ENCODE measurements at places on chromosomes 7 and 10. TPM values are rescaled to one million over a fixed set of nuclear protein-coding genes. Genes with fewer than 3 reads are reported as not detected.

ADCY1 gene
- total RNA-seq: 0.44 TPM

CDC14C gene
- total RNA-seq: not detected

PDZD7 gene
- total RNA-seq: 0.44 TPM

ADAMTS14 gene
- total RNA-seq: not detected

EFCAB10 gene
- not detected for total RNA-seq

PALD1 gene
- total RNA-seq: 112 TPM

AOC1 gene
- not detected for total RNA-seq

RAMP3 gene
- total RNA-seq: 51.2 TPM

STAG3 gene
- 0.20 TPM for total RNA-seq

GRCh38 chr7:123367031-123367430, 167.3 kb upstream of the SLC13A1 start:
- DNase-seq: no peak

DNA sequence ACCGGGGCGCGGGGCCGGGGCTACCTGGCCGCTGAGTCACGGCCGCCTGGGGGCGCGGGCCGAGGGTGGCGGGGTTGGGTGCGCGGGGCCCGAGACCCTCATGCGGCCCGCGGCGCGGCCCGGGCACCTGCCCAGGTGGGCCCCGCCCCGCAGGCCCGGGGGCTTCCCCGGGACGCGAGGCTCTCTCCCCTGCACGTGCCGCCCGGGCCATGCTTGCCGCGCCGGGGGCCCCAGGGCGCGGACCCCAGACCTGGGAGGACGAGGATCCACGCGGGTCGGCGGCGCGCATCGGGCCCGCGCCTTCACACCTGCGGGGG, 402 bp downstream of the MAFK start:
- no peak for DNase-seq

DNA sequence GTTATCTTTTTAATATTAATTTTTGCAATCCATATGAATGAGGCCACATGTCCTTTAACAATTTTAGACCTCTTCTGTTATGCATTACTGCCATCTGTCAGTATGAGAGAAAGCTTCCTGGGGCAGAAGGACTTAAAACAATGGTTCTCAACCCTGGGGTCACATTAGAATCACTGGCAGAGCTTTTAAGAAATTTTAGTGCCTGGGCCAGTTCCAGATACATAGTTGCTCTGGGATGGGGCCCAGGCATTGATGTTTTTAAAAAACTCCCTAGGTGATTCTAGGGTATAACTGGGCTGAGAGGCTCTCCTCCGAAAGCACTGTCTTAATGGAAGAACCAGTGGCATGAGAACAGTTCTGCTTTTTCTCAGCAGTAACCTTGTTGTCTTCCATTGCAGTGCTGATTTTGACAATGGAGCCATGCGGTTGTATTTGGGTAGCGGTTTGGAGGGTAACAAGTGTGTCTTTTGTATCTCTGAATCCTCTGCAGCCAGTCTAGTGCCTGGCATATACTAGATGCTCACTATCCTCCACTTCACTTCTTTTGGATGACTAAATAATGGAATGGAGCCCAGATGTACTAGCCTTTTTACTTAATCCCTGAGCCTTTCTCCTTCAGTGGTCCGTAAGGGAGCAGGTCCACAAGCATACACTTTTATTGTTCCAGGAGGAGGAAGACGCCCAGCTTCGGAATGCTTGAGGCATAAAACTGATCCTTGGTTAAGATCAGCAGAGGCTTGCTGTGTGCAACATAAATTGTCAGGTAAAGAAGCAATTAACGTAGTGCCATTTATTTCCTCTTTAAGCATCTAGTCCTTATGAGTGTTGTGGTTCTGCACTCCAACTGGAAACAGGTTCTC, 227.1 kb downstream of the AUTS2 start:
- no peak for DNase-seq

DNA sequence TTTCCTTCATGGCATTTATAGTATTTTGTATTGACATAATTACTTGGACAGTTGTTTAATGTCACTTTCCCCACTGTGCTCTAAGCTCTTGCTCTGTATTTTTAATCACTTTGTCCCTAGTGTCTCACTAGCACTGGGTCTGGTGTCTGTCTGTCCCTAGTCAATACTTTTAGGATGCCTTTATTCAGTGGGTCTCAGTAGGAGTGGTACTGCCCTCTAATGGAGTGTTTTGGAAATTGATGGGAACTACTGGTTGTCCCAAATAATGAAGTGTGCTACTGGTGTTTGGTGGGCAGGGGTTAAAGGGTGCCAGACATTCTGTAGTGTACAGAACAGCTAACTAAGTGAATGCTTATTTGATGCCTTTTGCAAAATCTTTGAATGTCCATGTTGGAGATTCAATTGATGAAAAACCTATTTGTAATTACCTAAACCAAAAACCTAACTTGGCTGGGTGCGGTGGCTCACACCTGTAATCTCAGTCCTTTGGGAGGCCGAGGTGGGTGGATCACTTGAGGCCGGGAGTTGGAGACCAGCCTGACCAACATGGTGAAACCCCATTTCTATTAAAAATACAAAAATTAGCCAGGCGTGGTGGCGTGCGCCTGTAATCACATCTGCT, 33.3 kb downstream of the CDK14 start:
- peak; percentile 66 for DNase-seq

DNA sequence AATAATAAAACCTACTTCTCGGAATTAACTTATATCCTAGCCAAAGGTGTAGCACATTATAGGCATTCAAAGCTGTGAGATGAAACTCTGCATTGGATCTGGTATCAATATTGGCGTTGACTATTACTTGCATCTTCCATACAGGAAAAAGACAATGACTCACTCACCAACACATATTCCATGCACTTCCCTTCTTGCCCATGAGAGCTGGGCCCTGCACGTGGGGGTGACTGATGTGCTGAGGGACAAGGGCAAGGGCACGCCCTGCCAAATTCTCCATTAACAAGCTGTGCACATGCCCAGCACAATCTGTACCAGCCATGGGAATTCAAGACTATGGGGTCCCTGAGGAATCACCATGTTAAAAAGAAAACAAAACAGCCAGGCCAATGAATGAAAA, 188.1 kb upstream of the PDE1C start:
- peak; percentile 26 for DNase-seq

GRCh38 chr7:131459256-131459655, 97.2 kb downstream of the PODXL start:
- no peak for DNase-seq

GRCh38 chr10:22724773-22725172, 10.4 kb upstream of the PIP4K2A start:
- no peak for DNase-seq

GRCh38 chr10:127720903-127721302, 16.1 kb upstream of the FOXI2 start:
- no peak for DNase-seq

DNA sequence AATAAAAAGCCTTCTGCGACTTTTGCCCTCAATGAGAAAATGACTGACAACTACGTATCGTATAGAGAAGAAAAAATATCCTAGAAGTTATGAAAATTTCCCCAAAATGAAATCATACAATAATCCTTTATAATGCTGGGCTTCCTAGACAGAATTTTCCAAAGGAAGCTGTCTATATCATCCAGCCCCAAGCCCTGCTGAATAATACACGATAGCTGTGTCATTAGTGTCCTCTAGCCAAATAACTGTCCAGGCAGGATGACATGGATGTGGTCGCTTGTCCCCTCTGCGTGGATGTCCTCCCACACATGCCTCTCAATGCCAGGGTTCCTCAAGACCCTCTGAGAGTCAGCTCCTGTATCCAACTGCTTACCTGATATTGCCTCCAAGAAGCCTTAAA, 61.7 kb upstream of the ECHDC3 start:
- peak; percentile 76 for DNase-seq

GRCh38 chr7:66528652-66529051, 100.0 kb upstream of the KCTD7 start:
- DNase-seq: no peak

DNA sequence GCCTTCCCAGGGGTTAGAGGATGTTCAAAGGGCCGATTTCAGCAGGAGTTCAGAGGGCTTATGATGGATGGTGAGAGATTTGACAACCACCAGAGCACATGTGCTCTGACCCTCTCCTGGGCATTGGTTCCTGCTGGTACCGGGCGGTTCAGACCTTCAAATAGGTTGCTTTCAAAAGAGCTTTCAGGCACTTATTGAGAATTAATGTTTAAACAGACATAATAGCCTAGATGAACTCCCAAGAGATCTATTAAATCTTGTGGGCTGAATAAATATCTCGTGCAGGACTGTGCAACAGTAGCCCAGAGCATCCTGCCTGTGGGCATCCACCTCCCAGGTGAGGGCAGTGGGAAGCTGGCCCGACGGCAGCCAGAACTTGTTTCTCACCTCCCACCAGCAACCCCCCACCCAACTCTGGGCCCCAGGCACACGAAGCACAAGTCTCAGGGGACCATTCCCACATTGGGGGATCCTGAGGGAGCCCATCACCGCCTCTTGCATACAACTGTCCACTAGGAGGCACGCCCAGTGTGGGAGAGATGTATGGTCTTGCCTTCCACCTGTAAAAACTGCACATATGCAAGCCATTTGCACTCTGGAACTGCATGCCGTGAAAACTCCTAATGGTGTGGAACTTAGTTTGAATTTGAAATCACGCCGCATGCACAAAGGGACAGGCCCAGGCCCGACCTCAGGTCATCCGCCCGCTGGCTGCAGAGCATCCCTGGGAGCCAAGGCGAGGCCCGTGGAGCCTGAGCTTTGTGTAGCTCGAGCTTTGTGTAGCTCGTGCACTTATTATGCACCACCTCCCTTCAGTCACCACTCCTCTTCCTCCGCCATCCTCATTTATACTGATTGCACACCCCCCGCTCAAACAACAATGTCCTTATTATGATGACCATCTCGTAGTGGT, 147.8 kb downstream of the ADCY1 start:
- DNase-seq: no peak

DNA sequence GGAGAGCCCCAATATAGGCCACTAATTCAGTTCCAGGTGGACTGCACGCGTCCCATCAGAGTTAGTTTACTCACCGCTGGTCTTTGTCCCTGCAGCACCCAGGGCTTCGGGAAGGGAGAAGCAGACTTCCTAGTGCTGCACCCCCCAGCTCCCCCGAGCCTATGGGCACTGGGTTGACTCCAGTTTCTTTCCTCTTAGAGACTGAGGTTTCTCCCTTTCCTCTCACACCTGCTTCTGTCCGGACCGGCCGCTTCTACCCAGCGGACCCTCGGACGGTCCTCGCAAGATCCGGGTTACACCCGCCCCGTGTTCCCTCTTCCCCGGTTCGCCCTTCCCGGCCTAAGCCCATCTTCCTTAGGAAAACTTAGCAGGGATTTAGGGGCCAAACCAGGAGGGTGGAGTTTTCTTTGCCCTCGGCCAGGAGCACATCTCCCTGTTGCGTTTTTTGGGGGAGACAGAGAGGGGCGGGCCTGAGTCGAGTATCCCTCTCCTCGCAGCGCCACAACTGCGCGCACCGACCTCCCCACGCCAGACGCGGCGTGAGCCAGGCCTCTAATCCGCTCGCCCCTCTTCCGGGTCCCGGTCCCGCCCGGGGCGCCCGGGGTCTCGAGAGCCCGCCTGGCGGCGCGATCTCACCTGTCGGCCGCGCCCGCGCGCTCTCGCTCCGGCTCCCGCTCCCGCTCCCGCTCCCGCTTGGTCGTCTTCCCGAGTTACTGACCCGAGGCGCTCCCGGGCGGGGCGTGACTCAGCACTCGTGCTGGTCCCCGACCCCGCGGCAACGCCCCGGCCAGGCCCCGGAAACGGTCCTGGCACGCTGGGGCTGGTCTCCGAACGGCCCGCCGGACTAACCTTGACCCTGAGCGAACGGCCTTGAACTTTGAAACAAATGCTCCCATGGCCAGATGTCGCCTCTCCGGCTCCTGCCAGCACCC, at the start of gene AIFM2:
AIFM2 (minus strand) TSS at position 728 of the 932 bp plus-strand sequence. CDS start 8,741 bp downstream, outside the sequence.
- peak; percentile 61 for DNase-seq

DNA sequence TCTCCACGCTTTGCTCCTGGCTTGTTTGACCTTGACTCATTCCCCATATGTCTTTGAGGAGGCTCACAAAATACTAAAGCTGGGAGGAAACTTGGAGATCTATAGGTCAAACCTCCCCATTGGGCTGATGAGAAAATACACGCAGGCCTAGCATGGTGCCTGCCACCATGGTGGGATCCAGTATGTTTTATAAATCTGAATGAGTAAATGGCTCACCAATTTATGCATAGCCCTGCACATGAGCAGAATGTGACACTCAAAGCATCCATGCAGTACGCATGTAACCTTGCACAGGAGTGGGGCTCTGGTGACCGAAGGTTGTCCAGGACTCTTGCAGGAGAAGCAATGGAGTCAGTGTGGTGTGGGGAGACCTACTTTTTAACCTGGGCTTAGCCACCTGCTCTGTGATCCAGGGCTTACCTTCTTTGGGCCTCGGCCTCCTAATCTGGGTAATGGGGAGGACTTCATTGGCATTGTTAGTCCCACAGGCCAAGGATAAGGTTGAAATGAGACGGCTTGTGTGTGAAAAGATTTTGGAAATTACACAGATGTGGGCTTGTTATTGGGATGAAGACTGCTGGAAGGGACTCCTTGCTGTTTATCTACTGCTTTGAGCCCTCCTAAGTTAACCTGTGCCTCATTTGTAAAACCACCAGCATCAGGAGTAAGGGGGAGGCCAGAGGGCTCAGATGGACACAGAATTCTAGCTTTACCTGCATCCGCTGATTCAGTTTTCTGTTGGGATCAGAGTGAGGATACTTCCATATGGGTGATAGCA, 58.4 kb downstream of the ADCYAP1R1 start:
- DNase-seq: no peak

DNA sequence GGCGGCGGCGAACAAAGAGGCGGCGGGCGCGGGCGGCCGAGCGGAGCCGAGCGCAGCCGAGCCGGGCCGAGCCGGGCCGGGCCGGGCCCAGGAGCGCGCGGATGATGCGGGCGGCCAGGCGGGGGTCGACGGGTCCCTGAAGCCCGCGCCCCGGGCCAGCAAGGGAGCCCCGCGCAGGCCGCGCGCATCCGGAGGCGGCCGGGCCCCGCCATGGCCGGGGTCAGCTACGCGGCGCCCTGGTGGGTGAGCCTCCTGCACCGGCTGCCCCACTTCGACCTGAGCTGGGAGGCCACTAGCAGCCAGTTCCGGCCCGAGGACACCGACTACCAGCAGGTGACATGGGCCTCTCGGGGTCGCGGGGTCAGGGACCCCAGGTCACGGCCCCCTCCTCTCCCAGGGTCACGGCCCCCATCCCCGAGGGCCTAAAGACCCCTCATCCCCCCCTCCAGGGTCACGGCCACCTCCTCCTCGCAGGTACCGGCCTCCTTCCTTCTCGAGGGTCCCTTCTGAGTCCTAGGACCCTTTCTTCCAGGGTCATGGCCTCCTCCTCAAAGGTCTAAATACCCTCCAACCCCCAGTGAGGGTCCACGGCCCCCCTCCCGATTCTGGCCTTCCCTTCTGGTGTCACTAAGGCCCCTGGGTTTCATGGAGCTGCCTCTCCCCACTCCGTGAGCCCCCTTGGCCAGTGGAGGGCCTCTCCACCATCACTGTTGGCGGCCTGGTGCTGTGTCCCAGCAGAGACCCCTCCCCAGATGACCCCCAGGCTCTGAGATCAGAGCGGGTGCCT, at the start of gene TTYH3:
TTYH3 (plus strand) TSS at position 41 of the 787 bp plus-strand sequence; CDS start at position 211, 170 bp downstream.
- no peak for DNase-seq
